Smooth muscle cell of the pulmonary artery (primary cell): ENCODE measurements at places on chromosomes 7 and 10. TPM values are rescaled to one million over a fixed set of nuclear protein-coding genes. Genes with fewer than 3 reads are reported as not detected.

AGAP6 gene
- 2.9 and 4.0 TPM in 2 replicates for total RNA-seq

EPO gene
- not detected in 2 replicates for total RNA-seq

NUTM2A gene
- 0.46 and 0.56 TPM in 2 replicates for total RNA-seq

SYT15 gene
- total RNA-seq = 0.17 and 0.20 TPM in 2 replicates

SPDYE18 gene
- total RNA-seq = 0.20 TPM in 2 replicates

OR2A12 gene
- total RNA-seq = not detected in 2 replicates

PRR15 gene
- 0.20 and 0.39 TPM in 2 replicates for total RNA-seq

COPS6 gene
- total RNA-seq = 61.5 and 69.7 TPM in 2 replicates

BLNK gene
- 0.07 TPM in 1 of 2 replicates, not detected in the other for total RNA-seq

BMPER gene
- total RNA-seq = 18.8 and 40.1 TPM in 2 replicates

AKR1D1 gene
- total RNA-seq = 0.07 TPM in 1 of 2 replicates, not detected in the other

SPAM1 gene
- not detected in 2 replicates for total RNA-seq

RAPGEF5 gene
- 23.8 and 35.8 TPM in 2 replicates for total RNA-seq

ABI1 gene
- 24.0 and 25.9 TPM in 2 replicates for total RNA-seq

UNCX gene
- total RNA-seq = not detected in 2 replicates

CABCOCO1 gene
- total RNA-seq = 0.26 and 0.36 TPM in 2 replicates

SEMA3D gene
- total RNA-seq = 11.8 and 22.5 TPM in 2 replicates

SLC25A40 gene
- 6.0 and 6.1 TPM in 2 replicates for total RNA-seq

PROSER2 gene
- 0.98 and 1.9 TPM in 2 replicates for total RNA-seq

CDC14C gene
- total RNA-seq = not detected in 2 replicates

HHEX gene
- total RNA-seq = 2.1 and 9.2 TPM in 2 replicates

C1QL3 gene
- 0.07 TPM in 1 of 2 replicates, not detected in the other for total RNA-seq

OPTN gene
- total RNA-seq = 107 and 108 TPM in 2 replicates

MMD2 gene
- total RNA-seq = not detected in 2 replicates

LIPJ gene
- not detected in 2 replicates for total RNA-seq

LEP gene
- total RNA-seq = 0.17 and 8.9 TPM in 2 replicates

FKBP6 gene
- not detected in 2 replicates for total RNA-seq

AGR3 gene
- total RNA-seq = not detected in 2 replicates

HOXA5 gene
- total RNA-seq = 1.2 and 5.1 TPM in 2 replicates
